ENCODE measurements at places on chromosomes 1 and 21. TPM values are rescaled to one million over a fixed set of nuclear protein-coding genes. Genes with fewer than 3 reads are reported as not detected.
A peak's percentile ranks its signal among the peaks of the same experiment; 100 is the strongest.

The JAM2 gene
- 29.7 TPM for total RNA-seq

The EPHB2 gene
- total RNA-seq, result 60.3 TPM

GRCh38 chr1:35390600-35391494 lies 122.3 kb downstream of the ZMYM4 start:
- DNase-seq, result no peak
- no peaks in the 10 kb centered on the region for H3K4me1 ChIP-seq
- no peaks in the 10 kb centered on the region for H3K27me3 ChIP-seq
- peaks cover 24% of the 10 kb centered on the region for H3K36me3 ChIP-seq
- no peak overlapping the region for H3K27ac ChIP-seq

GRCh38 chr21:31479714-31480113 lies 135.7 kb upstream of the TIAM1 start:
- H3K36me3 ChIP-seq, result peaks cover 18% of the 10 kb centered on the region
- no peak overlapping the region for H3K4me3 ChIP-seq
- H3K27ac ChIP-seq, result no peak overlapping the region
- peaks cover 28% of the 10 kb centered on the region for H3K4me1 ChIP-seq
- no peak for DNase-seq
- no peaks in the 10 kb centered on the region for H3K27me3 ChIP-seq

DNA sequence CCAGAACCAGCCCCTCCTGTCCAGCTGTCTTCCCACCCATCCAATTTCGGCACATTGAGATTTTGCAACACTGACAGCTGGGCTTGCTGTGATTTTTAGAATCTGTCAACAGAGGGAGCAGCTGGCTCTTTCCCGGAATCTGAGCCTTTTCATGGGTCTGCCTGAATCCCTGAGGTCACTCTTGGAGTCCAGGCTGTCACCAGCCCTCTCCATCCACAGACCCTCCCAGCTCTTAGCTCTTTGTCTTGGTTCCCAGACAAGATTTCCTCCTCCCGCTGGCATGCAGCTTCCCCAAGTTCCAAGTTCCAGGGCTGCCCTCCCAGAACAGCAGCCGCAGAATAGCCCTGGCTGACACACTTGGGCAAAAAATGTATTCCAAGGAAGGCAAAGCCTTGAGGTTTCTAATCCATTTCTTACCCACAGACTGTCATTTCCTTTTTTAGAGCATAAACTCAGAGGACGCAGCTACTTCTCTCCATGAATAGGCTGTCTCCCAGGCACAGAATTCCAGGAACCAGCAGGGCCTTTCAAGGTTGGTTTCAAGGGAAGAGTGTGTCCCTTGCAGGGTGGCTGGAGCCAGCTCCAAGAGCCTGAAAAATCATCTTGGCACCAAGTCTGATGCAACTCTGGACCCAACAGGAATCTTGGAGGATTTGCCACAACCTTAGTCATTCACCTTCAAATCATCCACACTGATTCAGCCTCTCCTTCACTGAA lies 7.1 kb upstream of the TMEM61 start:
- peaks cover 5% of the 10 kb centered on the region for H3K4me1 ChIP-seq
- H3K36me3 ChIP-seq, result no peaks in the 10 kb centered on the region
- peak; percentile 42 for DNase-seq
- H3K27ac ChIP-seq, result peak overlapping the region; percentile 23

GRCh38 chr1:200260597-200261335 lies 149.1 kb downstream of the ZNF281 start:
- H3K36me3 ChIP-seq, result no peaks in the 10 kb centered on the region
- H3K4me1 ChIP-seq, result no peaks in the 10 kb centered on the region

GRCh38 chr1:45328680-45329079 lies 2.0 kb downstream of the HPDL start:
- peaks cover 5% of the 10 kb centered on the region for H3K36me3 ChIP-seq
- no peak for DNase-seq
- H3K4me1 ChIP-seq, result peaks cover 37% of the 10 kb centered on the region
- H3K27me3 ChIP-seq, result no peaks in the 10 kb centered on the region

- H3K27ac ChIP-seq, result no peak overlapping the region
- DNase-seq, result no peak
- no peaks in the 10 kb centered on the region for H3K4me1 ChIP-seq
- H3K27me3 ChIP-seq, result no peaks in the 10 kb centered on the region
- no peak overlapping the region for H3K4me3 ChIP-seq
Measured at GRCh38 chr1:70436622-70437251, 25.7 kb downstream of the CTH start.

DNA sequence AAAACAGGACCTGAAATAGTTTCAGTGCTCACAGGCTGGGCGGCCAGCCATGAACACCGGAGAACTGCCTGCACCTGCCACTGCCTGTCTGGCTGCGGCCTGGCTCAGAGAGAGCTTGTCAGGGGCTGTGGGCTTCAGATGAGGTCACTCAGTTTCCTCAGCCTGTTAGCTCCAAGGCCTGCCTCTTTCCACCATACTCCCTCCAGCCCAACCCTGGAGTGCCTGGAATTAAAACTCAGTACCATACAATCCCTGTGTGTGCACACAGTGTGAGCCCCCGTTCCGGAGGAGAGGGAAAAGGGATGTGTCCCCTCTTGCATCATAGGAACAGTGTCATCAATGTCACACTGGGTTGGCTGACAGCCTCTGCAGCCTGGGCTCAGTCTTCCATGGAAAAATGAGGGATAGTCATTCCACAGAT lies 16.2 kb downstream of the CACNA1S start:
- H3K27me3 ChIP-seq, result no peaks in the 10 kb centered on the region
- no peak overlapping the region for H3K4me3 ChIP-seq
- H3K36me3 ChIP-seq, result no peaks in the 10 kb centered on the region
- peaks cover 20% of the 10 kb centered on the region for H3K4me1 ChIP-seq

DNA sequence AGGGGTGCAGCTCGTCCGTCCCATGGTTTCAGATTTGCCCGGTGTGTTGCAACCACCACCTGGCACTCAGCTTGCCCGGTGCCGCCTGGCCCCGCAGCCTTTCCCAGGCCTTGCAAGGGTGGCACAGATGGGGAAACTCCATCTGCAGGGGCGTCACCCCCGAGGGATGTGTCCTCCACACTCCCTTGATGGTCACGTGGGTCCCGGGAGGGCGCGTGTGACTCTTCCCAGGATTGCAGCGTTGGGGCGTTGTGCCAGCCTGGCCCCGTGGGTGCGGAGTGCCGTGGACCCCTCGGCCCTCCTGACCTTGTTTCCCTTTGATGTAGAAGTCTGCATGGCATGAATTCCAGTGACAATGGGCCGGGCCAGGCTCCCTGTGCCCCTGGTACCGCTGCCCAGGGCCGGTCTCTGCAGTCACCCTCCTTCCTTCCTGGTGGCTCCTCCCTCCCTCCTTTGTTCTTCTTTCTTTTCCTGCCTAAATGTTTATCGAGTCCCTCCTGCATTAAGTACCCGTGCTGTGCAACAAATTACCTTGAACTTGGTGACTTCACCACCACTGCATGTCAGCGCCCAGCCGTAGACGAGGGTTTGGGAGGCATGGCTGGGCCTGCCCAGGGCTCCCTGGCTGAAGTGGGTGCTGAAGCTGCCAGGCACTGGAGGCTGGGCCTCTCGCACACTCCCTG lies 22.9 kb downstream of the RRP1 start:
- DNase-seq, result no peak
- no peak overlapping the region for H3K27ac ChIP-seq
- peaks cover 2% of the 10 kb centered on the region for H3K27me3 ChIP-seq
- H3K36me3 ChIP-seq, result no peaks in the 10 kb centered on the region
- no peaks in the 10 kb centered on the region for H3K4me1 ChIP-seq
- peak overlapping the region; percentile 75 for H3K4me3 ChIP-seq

DNA sequence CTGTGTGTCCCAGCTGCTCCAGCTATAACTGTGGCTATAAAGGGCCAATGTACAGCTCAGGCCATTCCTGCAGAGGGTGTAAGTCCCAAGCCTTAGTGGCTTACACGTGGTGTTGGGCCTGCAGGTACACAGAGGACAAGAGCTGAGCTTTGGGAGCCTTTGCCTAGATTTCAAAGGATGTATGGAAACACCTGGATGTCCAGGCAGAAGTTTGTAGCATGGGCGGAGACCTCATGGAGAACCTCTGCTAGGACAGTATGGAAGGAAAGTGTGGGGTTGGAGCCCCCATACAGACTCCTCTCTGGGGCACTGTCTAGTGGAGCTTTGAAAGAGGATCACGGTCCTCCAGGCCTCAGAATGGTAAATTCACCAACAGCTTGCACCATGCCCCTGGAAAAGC lies 113.9 kb downstream of the RGS21 start:
- H3K36me3 ChIP-seq, result peaks cover 3% of the 10 kb centered on the region
- H3K4me3 ChIP-seq, result no peak overlapping the region
- H3K4me1 ChIP-seq, result peaks cover 3% of the 10 kb centered on the region
- H3K27ac ChIP-seq, result no peak overlapping the region
